ENCODE measurements at places on chromosomes 5 and 9.

- no peak for DNase-seq
These were observed 105.7 kb downstream of the TMEM174 start for GRCh38 chr5:73278693-73279092.

DNA sequence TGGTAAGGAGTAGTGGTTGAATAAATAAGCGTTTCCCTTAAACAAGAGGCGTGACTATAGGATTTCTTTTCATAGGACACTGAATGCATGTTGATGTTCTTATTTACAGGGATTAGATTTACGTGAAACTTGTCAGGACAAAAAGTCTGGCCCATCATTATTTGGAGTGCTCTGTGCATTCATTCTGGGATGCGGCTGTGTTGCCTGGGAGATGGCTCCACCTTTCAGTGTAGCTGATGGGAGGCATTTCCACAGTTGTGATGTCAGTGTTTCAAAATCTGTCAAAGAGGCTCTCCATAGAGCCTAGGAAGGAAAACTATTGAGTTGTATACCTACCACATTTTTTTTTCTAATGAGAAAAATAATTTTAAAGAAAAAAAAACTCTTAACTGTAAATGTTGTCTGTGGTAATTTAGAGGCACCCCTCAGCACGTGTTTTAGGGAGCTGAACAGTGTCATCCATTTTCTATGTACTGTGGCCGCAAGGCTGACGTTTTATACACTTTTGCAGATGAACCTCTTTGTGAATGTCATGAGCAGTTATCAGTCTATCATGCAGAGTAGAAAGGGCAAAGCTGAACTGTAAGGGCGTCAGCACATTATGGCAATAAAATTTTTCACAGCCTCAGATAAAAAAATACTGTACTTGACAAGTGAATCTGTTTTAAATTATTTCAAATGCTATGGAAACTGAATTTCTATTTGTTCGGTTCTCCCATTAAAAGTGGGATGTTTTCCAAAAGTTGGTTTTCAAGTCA is 202.7 kb downstream of the PBX3 start:
- DNase-seq: no peak

DNA sequence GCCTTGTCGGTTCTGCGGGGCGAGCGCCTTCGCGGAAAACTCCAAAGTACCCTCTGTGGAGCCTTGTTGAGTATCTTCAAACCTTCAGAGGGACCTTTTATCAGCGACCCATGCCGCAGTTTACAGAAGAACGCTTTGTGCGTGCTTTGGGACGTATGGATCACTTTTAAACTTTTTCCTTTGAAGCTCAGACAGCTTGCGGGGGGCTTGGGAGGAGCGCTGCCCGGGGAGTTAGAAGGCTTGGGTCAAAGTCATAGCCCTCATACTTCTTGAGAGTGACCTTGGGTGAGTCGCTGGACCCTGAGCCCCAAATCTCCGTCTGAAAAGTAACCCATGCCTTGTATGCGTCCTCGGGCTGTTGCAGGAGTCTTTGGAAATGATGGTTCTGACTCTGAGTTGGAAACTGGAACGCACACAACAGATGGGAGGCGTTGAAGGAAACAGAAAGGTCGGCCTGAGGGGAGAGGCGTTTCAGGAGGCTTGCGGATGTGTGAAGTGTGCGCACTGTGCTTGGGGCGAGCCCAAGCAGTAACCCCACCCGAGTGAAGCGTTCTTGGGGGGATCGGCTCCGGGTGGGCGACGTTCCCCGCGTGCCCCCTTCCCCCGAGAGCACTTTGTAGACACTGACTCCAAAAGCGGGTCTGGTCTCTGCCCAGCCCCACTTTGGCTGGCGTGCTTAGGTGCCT is 661 bp upstream of the SLC25A51 start:
- DNase-seq: no peak

DNA sequence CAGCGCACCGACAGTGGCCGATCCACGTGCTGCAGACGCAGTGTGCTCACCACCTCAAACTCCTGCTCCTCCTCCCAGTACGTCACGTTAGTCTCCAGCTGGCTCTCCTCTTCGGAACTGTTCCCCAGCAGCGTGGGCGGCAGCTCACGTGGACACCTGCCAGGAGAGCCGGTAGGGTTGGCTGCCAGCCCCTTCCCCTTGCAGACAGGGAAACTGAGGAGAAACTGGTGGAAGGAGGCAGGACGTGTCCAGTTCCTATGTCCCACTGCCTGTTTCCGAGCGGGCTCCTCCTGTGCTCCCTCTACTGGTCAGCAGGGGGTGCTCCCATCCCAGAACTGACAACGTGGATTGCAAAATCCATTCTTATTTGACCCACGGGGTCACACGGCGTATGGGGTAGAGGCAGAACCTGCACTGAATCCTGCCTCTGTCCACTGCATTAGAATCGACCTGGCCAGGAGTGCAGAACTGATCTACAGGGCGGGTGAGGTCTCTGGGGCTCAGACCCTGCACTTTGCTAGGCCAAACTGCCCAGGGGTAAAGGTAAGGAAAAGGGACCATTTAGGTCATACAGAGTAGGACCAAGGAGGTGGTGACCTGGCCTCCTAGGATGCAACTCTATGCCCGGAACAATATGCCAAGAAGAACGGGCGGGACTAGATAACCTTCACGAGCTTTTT is 25.7 kb downstream of the PDGFRB start:
- DNase-seq: no peak

DNA sequence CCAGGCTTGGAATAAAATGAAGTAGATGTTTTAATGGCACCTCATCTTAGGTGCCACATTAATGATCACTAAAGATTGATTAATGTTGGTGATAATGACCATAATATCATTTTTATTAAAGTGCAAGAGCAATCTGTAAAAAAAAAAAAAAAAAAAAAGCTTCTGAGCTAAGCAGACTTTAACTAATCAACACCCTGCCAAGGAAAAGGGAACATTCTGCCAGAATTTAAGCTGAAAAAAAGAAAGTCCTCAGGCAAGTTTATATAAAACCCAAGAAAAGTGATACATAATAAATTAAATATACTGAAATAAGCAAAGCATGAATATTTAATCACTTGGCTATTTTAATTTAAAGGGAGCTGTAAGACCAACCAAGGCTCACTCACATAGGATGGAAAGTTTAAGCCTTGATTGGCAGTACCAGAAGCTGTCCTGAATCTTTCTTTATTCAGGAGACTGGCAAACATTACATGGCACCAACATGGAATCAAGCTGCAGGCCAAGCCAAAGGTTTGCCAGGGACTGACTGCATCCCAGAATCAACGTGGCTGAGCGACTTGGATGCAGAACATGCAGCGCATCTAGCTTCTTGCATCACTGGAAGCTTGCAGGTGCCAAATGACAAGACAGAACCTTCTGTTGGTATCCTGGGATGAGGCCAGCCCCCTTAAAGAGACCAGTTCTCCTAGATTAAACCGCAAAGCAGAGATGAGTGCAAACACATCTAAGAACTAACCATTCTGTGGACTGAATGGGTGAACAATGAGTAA is 413.6 kb downstream of the ENC1 start:
- no peak for DNase-seq

- DNase-seq: no peak
These were observed 721 bp downstream of the GRIA1 start for GRCh38 chr5:153491038-153491744.

DNA sequence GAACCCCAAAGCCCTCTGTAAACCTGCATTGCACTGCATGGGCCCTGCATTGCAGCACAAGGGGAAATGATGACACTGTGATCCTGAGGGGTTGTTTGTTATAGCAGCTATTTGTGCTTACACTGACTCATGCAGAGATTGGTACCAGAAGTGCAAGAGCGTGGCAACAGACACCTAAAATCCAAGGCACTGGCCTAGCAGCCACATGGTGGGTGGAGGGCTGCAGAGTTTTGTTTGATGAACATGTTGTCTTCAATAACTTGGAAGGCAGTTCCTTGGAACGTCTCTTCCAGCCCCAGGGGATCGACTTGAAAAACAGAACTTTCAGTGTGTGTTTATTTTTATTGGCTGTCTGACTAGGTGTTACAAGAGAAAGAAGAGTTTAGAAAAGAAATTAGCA is 14.5 kb downstream of the FCN2 start:
- no peak for DNase-seq

- DNase-seq: no peak
These were observed 35.7 kb upstream of the NTNG2 start for GRCh38 chr9:132125944-132126679.

- no peak for DNase-seq
These were observed 811.0 kb downstream of the NR2F1-AS1 start for GRCh38 chr5:92769978-92770377.

DNA sequence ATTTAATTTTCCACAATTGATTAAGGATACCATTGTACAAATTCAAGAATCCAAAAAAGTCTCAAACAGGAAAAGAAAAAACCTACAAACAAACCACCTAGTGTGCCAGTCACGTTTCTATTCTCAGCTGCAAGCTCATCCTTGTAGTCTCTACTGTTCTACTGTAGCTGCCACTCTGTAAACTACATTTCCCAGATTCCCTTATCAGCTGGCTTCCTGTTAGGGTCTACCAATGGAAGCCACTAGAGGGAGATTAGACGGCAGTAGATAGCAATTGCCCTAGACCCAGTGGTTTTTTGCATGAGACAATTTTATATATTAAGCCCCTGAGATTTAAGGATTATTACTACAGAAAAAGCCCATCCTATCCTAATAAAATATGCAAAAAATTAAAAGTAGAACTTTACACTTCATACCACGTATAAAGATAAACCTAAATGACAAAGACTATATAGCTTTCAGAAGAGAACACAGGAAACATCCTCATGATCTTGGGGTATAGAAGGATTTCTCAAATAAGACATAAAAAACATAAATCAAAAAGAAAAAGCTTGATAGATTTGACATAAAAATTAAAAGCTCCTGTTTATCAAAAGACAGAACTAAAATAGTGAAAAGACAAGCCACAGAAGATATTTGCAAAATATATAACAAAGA is 37.4 kb downstream of the P4HA2 start:
- DNase-seq: no peak

GRCh38 chr5:75192804-75193203 is 43.9 kb downstream of the ANKRD31 start:
- DNase-seq: no peak

DNA sequence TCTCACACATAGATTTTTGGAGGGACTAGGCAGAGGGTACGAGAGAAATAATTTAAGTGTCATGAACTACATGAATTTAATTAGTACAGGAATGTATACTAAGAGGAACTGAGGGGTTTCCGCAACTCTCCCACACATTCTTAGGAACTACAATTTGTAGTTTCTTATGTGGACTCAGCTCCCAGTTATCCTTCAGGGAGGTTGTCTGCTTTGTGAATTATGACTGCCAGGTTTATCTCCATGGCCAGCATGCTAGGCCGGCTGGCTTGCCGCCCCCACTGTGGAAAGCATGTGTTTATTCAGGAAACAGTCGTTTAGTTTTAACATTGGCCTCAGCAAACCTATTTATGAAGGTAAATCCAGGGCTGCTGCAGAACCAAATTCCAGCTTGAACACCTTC is 415.0 kb downstream of the KCTD16 start:
- DNase-seq: no peak

DNA sequence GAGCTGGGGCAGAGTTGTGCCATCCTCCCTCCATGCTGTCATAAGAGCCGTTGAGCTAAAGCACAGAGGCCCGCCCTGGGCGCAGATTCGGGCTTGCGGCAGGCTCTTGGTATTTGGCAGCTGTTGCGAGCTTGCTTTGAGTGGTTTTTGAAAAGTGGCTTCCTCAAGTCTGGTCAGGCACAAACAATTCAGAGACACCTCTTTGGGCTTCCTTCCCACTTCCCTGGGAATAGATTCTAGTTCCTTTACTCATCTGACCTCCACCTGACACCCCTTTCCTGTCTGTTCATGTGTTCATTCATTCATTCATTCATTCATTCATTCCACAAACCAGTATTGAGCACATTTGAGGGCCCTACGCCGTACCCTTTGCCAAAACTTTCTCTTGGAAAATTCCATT is 27.4 kb downstream of the NCS1 start:
- no peak for DNase-seq

- no peak for DNase-seq
These were observed 100.2 kb downstream of the PIP5K1B start for GRCh38 chr9:68804911-68805889.

GRCh38 chr5:52909192-52909591 is 80.0 kb upstream of the ITGA2 start:
- DNase-seq: no peak

- no peak for DNase-seq
These were observed 11.7 kb upstream of the DENND1A start for GRCh38 chr9:123941524-123942070.

DNA sequence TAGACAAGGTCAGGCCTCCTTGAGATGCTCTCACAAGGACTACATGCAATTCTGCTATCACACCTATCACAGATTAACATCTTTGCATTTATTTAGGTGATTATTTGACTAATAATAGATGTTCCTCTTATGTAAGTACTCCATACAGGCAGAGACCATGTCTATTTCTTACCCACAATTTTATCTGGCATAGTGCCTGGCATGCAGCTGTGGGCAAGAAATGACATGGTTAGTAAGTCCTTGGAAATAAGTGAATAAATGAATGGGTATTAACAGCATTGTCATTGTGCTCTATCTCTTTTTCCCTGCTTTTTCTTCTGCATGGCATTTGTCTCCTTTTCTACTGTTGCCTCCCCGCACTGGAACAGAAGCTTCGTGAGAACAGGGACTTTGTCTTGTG is 49.4 kb downstream of the SLC22A5 start:
- DNase-seq: no peak

DNA sequence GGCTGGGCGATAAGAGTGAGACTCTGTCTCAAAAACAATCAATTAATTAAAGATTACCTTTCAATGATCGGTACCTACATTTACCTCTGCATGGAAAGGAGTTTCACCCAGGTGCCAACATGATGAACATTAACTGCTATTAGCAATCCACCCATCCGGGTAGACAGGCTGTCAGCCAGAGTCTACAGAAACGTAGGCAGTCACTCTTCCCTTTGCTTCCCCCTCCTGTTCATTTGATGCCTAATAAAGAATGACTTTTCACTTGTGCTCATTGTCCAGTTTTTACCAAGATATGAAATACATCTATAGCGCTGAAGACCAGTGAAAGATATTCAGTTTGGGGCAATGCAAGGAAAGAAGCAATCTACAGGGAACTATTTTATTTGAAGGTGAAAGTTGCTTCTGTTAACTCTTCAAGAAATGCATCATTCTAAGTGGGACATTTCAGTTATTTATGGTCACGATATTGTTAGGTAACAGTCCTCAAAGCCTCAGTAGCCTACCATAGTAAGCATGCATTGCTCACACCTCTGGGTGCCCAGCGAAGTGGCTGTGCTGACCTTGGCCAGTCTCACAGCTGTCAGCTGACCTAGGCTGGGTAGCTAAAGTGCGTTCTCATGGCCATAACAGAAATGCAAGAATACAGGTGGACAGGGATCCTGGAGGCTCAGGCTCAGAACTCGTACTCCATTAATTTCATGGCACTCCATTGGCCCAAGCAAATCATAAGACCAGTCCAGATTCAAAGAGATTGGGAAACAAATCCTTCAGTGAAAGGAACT is 87.2 kb upstream of the DMRT1 start:
- DNase-seq: no peak

- peak; percentile 71 for DNase-seq
These were observed 577 bp downstream of the AP3S1 start for GRCh38 chr5:115842089-115842935.

- no peak for DNase-seq
These were observed 4.3 kb downstream of the AQP3 start for GRCh38 chr9:33443047-33443446.

- peak; percentile 54 for DNase-seq
These were observed 91.8 kb downstream of the PDE6A start for GRCh38 chr5:149852641-149853330.

GRCh38 chr5:169745441-169746146 is 108.5 kb downstream of the DOCK2 start:
- no peak for DNase-seq
